ENCODE measurements at places on chromosomes 5 and 9.

DNA sequence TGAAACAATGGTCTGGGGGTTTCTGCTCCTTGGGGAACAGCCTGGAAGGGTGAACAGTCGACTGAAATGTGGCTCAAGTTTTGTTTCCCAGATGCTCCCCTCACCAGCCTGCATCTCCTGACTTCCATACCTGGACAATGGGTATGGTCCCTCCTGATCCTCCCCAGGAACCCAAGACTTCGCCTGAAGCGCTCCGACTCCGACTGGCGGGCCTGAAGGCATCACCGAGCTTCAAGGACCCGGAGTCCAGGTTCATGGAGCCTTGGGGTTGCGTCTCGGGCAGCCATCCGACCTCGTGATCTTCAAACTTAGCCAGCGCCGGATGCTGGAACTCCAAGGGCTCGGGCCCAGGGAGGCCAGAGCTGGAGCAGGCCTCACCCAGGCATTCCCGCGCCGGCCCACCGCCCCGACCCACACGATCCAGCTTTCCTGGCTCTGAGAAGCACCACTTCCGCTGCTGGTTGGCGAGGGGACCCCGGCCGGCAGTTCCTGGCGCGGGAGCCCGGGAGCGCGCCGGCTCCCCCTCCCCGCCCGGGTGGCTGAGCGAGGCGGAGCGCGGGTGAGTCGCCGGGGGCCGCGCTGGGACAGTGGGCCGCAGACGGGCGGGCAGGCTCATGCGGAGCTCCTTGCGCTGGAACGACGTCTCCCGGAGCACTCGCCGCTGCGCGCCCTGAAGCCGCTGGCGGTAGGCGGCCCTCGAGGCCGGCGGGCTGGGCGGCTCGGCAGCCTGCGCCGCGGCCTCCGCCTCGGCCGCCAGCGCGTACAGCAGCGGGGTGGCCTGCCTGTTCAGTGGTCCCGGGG lies 5.2 kb downstream of the SHROOM1 start:
- no peak for DNase-seq

GRCh38 chr5:142106061-142106460 lies 2.5 kb upstream of the NDFIP1 start:
- DNase-seq = no peak

DNA sequence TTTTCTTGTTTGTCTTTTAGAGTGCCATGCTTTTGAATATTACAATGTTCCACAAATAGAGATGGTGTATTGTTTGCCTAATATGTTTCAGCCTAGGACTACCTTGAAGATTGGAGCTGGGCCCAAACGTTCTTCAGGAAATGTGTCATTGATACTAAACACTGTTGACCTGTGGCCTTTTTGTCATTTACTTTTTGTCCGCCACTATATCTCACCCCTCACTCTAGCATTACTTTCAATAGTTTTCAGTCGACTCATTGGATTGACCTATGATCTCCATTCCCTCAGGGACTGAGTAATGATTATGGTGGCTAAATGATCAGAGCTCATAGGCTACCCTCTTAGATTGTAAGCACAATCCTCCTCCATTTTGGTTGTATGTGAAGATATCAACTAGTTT lies 115.8 kb downstream of the NUDT12 start:
- no peak for DNase-seq

DNA sequence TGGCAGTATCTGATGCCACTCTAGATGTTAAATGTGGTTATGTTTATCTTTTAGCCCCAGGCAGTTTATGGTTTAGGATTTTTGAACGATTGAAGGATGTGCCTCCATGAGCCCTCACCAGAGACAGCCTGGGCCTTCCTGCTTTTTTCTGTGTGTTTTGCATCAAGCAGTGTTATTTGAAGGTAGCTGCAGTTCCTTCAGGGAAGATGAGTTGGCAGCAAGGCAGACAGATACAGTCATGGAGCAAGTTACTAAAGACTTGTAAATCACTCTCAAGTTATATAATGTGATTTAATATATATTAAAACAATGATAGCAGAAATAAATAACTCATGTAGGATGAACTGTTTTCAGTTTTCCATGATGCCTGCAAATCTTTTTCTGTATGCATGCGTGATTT lies 204.9 kb downstream of the CD180 start:
- DNase-seq = no peak

GRCh38 chr9:130667120-130667435 lies 2.7 kb downstream of the PRDM12 start:
- no peak for DNase-seq

- DNase-seq = no peak
Measured at GRCh38 chr9:27549196-27549755, 19.7 kb upstream of the MOB3B start.

GRCh38 chr9:131008909-131009618 lies at the start of gene LAMC3:
TSS of gene LAMC3 (plus strand) at chr9:131009174. CDS start at chr9:131009215, 41 bp downstream.
- DNase-seq = no peak

- no peak for DNase-seq
Measured at GRCh38 chr9:124809741-124810500, 33.0 kb downstream of the OLFML2A start.

- DNase-seq = no peak
Measured at GRCh38 chr5:178587763-178588611, 2.2 kb downstream of the COL23A1 start.

GRCh38 chr9:76365028-76365427 lies 29.2 kb downstream of the RFK start:
- no peak for DNase-seq

- DNase-seq = no peak
Measured at GRCh38 chr5:60274747-60275146, 381.2 kb upstream of the PDE4D start.

GRCh38 chr9:32942755-32943460 lies 58.5 kb downstream of the APTX start:
- no peak for DNase-seq

DNA sequence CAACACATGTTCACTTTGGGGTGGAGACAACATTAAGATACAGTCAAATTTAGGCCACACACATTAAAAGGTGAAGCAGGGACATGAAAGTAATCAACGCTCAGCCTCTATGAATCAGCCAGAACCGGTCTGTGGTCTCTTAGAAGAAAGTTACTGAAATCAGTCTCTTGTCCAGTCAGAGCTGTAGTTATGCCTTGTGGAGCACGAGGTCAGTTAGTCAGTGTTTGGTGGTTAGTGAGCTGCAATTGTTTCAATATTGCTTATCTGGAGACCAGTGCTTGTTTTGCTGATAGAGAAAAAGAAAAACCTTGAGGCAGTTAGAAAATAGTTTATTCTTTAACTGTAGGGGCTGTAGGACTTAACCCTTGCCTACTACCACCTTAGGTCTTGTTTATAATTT lies 157.8 kb upstream of the RASEF start:
- DNase-seq = no peak

- DNase-seq = no peak
Measured at GRCh38 chr5:10828241-10828640, 67.2 kb upstream of the DAP start.

- no peak for DNase-seq
Measured at GRCh38 chr5:158513490-158514318, 586.0 kb downstream of the EBF1 start.

GRCh38 chr9:126702151-126703001 lies 88.6 kb downstream of the LMX1B start:
- DNase-seq = no peak

- no peak for DNase-seq
Measured at GRCh38 chr5:173320259-173320658, 8.0 kb downstream of the STC2 start.

DNA sequence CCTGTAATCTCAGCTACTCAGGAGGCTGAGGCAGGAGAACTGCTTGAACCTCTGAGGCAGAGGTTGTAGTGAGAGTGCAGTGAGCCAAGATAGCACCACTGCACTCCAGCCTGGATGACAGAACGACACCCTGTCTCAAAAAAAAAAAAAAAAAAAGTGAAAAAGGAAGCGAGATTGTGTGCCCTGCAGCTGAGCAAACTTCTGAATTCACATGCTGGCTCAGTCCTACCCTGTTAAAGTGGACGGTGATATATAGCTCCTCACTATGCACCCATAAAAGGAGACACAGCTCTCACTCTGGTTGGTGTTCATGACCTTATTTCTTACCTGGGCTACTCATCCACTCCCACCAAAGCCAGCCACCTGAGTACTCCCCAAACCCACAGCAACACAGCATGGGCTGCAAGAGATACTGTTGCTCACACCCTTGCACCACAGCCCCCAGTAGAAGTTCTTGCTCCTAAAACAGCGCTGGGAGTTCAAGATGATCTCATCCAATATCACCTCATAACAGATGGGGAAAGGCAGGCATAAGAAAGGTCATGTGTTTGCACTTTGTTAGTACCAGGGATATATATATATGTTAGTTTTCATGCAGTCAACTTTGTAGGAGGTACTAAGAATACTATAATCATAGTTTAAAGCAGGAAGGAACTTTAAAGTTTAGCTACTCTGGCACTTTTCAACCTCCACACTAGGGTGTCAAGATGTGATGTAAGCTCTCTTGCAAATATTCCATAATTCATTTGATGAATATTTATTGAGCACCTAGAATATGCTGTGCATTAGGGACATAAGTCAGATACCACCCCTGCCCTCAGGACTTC lies 4.0 kb downstream of the TTLL11 start:
- no peak for DNase-seq

- no peak for DNase-seq
Measured at GRCh38 chr9:101791938-101792337, 53.5 kb upstream of the GRIN3A start.

DNA sequence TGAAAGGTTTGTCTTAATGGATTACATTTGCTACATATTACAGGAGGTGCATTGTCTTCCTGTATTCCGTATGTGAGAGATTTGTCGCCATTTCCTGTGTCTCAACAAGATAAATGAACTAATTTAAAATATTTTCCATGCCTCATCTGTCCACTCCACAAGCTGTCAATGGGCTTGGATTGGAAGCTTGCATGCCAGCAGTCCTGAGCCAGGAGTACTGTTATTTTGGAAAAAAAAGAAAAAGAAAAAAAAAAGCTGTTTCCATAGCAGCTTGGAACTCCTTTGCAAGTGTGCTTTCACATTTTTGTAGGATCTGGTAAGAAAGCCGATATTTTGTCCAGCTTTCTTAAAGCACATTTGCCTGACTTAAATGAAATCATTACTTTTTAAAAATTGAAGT lies 330.8 kb downstream of the KDM4C start:
- DNase-seq = no peak

DNA sequence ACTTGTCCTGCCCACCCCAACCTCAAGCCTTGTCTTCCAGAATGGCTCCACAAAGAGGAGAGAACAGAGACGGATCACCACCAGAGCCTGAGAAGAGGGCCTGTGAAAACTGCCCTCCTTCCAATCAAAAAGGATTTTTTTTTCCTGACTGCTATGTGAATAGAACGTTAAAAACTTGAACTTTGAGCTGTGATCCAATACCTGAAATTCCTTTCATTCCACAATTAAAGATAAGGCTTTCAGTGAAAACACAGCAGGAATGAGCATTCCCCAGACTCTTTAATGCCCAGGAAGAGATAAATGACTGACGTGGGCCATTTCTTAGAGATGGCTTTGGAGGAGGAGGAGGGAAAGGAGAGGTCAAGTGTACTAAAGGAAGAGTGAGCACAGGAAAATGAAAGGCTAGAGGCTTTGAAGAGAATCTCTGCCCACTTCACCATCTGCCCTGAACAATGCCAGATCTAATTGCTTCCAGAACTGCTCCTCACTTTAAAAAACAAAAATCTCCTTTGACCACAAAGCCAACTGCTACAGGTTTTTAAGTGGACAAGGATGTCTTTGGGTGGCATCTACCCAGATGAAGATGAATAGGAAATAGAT lies 177.9 kb upstream of the MAP3K1 start:
- no peak for DNase-seq

DNA sequence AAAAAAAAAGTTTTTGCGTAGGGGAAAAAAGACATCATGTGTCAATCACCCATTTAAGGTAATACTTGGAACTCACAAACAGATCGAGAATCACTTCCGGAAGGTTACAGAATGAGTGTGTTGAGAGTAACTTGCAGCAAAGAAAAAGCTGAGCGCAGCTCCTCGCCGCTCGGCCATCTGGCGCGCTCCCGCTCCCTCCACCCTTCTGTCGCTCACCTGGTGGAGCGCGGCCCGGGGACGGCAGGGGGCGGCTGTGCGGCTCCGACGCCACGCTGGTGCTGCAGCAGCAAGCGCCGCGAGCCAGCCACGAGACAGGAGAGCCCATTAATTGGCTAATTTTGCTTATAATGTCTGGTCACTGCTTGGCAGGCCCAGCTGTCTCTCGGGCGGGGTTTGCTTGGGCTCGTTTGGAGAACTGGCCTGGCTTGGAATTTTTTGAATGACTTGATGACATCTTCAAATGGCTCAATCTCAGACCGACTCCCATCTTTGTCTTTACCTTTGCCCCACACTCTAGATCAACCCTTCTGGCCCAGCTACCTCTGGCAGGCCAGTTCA lies 601.8 kb downstream of the CCDC171 start:
- DNase-seq = no peak

GRCh38 chr5:104189909-104190308 lies 627.3 kb upstream of the NUDT12 start:
- DNase-seq = no peak

DNA sequence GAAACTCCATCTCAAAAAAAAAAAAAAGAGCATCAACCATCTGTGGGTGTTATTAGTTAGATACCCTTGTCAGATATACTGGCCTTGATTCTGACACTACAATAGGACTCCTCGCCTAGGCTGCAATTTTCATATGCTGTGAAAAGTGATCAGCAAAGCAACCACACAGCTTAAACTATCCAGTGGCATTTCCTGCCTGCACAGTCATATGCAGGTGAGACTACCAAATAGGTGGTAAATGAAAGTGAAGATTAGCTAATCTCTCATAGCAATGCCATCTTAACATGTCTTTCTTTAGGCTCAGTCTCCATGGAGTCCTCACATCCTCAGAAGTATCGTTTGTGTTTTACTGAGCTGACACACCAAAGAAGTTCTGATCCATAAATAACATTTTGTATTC lies 40.8 kb downstream of the GRAMD2B start:
- DNase-seq = no peak

DNA sequence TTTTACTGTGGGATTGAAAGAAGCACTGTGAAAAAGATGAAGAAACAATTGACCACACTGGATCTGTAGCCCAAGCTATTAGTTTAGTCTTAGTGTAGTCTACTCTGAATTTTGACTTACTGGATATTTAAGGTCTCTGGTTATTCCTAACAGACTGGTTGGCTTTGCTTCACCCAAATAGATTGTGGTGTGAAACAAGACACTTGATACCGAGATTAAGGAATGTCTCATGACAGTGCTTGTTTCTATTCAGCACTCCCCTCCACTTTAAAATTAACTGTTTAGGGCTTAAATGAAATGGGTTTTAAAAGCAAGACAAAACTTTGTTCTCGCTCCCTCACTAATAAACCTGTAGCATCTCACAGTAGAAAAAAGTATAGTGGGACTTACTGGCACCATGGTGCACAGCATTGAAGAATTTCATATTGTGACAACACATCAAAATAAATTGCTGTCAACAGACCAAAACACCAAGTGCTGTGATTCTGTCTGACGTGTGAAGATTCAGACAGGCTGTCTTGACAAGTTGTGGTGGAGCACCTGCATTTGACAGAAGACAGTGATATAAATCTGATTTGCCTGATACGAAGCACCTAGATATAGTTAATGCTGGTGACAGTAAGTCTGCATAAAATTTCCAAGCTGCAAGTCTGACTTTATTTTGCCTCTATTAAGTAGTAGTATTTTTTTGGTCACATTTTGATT lies 73.1 kb downstream of the PBX3 start:
- DNase-seq = no peak
